ENCODE measurements at places on chromosomes 12 and 14. TPM values are rescaled to one million over a fixed set of nuclear protein-coding genes. Genes with fewer than 3 reads are reported as not detected.

EXD2 gene
- total RNA-seq, result 11.8 TPM

CD163L1 gene
- total RNA-seq, result not detected

SPIC gene
- total RNA-seq, result not detected

MANSC4 gene
- total RNA-seq, result not detected

OAS1 gene
- total RNA-seq, result 1.1 TPM

NELL2 gene
- total RNA-seq, result not detected

CCDC196 gene
- total RNA-seq, result not detected
